ENCODE measurements at places on chromosomes 1 and 21. TPM values are rescaled to one million over a fixed set of nuclear protein-coding genes. Genes with fewer than 3 reads are reported as not detected.

DNA sequence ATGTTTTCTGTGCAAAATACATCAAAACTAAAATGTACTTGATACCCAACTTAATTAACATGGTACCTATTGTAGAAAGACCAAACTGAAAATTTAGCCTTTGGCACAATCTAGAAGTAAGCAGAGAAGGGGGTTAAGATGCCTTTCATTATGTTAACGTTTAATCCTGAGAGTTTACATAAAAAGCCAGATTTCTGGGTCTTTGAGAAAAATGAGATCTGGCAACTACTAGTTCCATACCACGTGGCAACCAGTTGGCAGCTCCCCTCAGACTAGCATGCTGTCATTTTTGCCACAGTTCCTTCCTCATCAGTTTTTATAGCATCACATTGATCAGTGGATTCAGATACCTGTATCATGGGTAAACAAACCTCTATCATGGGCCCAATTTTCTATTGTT lies 1.5 kb downstream of the RO60 start:
- no peak for DNase-seq

The WDTC1 gene
- 75.6 TPM for total RNA-seq

- DNase-seq: no peak
Measured at GRCh38 chr1:235199441-235199840, 38.4 kb upstream of the RBM34 start.

The CYP4X1 gene
- 4.0 TPM for total RNA-seq

- no peak for DNase-seq
Measured at GRCh38 chr1:152182944-152183361, 23.9 kb upstream of the RPTN start.

The HNRNPCL1 gene
- not detected for total RNA-seq
